Ovary (tissue), 10 donors: ENCODE measurements at places on chromosomes 2 and 18. TPM values are rescaled to one million over a fixed set of nuclear protein-coding genes. Genes with fewer than 3 reads are reported as not detected.

Gene LHCGR
- total RNA-seq: 1.7 TPM

Gene UBXN2A
- 14.2 TPM for total RNA-seq

Gene CFAP65
- total RNA-seq: 0.85 TPM

Gene GALR1
- total RNA-seq: not detected

Gene GPR55
- total RNA-seq: not detected

Gene MEIS1
- total RNA-seq: 80.4 TPM

Gene MBP
- total RNA-seq: 24.2 TPM

Gene CCDC102B
- 5.3 TPM for total RNA-seq

Gene CD8B2
- not detected for total RNA-seq

Gene CRYBA2
- not detected for total RNA-seq

Gene ELOA2
- total RNA-seq: not detected

Gene ARHGAP25
- total RNA-seq: 15.2 TPM

Gene PROKR1
- total RNA-seq: not detected

Gene FKBP7
- total RNA-seq: 37.1 TPM

Gene LYPD1
- 6.9 TPM for total RNA-seq

Gene AOX1
- 100 TPM for total RNA-seq

DNA sequence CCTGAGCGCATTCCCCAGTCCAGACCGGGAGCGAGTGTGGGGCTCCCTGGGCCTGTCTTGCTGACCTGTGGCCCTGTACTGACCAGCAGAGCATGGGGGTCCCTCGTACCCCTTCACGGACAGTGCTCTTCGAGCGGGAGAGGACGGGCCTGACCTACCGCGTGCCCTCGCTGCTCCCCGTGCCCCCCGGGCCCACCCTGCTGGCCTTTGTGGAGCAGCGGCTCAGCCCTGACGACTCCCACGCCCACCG lies 5.3 kb downstream of the NEU4 start:
- no peak for DNase-seq
- no peaks in the 10 kb centered on the region for H3K27me3 ChIP-seq
- H3K36me3 ChIP-seq: no peaks in the 10 kb centered on the region
- H3K4me1 ChIP-seq: no peaks in the 10 kb centered on the region

GRCh38 chr2:186927867-186928191 lies 78.9 kb upstream of the ZSWIM2 start:
- no peaks in the 10 kb centered on the region for H3K36me3 ChIP-seq
- no peak overlapping the region for H3K27ac ChIP-seq
- no peaks in the 10 kb centered on the region for H3K4me1 ChIP-seq
- DNase-seq: no peak
- H3K27me3 ChIP-seq: no peaks in the 10 kb centered on the region
- H3K4me3 ChIP-seq: no peak overlapping the region

GRCh38 chr2:203690117-203690431 lies 16.4 kb upstream of the CD28 start:
- DNase-seq: no peak
- no peak overlapping the region for H3K27ac ChIP-seq
- no peaks in the 10 kb centered on the region for H3K4me1 ChIP-seq
- no peak overlapping the region for H3K4me3 ChIP-seq
- no peaks in the 10 kb centered on the region for H3K27me3 ChIP-seq

DNA sequence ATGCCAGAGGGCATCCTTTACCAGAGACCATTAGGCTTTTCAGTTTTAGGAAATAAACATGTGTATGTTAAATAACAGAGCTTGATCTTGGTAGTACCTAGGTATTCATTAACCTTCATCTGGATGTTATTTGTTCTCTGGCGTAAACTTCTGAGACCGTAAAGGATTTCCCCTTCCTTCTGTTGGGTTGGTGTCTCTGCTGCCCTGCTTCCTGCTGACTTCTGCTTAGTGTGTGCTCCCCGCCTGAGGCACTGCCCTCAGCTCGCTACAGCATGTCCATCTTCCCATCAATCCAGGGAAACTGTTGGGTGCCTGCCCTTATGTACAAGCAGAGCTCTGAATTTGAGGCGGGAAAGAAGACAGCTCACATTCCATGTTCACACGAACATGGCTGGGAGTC lies 177.9 kb downstream of the TPGS2 start:
- no peak overlapping the region for H3K27ac ChIP-seq
- H3K36me3 ChIP-seq: no peaks in the 10 kb centered on the region
- H3K4me3 ChIP-seq: no peak overlapping the region
- no peaks in the 10 kb centered on the region for H3K4me1 ChIP-seq
- no peaks in the 10 kb centered on the region for H3K27me3 ChIP-seq

DNA sequence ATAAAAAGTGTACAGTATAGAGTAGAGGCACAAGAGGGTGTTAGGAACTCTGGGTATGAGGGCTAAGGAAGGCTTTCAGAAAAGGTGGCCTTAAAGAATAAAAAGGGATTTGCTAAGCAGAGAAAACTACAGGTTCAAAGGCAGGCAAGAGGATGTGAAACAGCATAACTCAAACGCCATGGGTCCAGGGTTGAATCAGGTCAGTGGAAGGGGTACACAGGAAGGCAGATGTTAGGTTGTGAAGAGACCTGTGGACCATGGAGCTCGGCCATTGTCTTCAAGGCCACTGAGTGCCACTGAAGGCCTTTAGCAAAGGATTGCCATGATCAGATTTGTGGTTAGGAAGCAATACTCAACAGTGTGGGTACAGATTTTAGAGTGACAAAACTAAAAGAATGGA lies 108.2 kb upstream of the FAM98A start:
- no peak overlapping the region for H3K27ac ChIP-seq
- no peaks in the 10 kb centered on the region for H3K36me3 ChIP-seq
- H3K4me1 ChIP-seq: no peaks in the 10 kb centered on the region
- H3K4me3 ChIP-seq: no peak overlapping the region

DNA sequence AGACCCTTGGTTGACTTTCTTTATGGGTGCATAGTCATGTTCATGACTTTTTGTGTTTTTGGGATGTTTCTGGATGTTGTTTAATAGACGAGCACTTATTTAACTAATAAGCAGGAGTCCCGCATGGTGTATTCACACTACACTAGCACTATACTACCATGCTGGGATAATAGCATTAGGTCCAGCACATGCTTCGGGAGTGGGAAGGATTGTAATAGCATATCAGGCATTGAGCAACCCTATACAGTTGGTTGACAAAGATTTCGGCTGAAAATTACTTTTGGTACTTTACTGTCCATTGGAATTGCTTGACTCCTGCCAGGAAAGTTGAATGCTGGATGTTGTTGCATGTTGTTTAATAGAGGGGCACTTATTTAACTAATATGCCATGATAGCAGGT lies 2.8 kb downstream of the SH3RF3 start:
- peaks cover 2% of the 10 kb centered on the region for H3K4me1 ChIP-seq
- DNase-seq: no peak
- H3K4me3 ChIP-seq: no peak overlapping the region
- no peaks in the 10 kb centered on the region for H3K27me3 ChIP-seq

GRCh38 chr2:63048367-63049171 lies 2.1 kb upstream of the OTX1 start:
- no peak for DNase-seq
- no peaks in the 10 kb centered on the region for H3K27me3 ChIP-seq
- peaks cover 10% of the 10 kb centered on the region for H3K4me1 ChIP-seq
- H3K27ac ChIP-seq: no peak overlapping the region

DNA sequence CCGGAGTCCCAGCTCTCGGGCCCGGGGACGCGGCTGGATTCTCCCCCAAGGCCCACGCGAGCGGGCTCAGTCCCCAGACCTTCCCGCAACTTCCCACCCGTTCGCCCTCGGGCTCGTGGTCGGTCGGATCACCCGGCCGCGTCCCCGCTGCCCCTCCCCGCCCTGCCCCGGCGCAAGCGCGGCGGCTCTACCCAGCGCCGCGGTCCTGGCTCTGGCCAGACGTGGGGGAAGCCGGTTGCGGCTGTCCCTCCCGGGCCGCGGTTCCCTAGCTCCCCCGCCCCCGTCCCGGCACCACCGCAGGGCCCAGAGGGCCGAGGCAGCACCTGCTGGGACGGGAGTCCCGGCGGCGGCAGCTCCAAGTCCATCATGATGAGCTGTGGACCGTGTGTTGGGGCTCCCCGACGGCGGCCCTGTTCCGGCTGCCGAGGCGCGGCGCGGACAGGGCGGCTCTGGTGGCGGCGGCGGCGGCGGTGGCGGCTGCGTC lies 276 bp downstream of the NFE2L2 start:
- H3K27me3 ChIP-seq: no peaks in the 10 kb centered on the region
- peak overlapping the region; percentile 100 for H3K4me3 ChIP-seq
- no peaks in the 10 kb centered on the region for H3K36me3 ChIP-seq
- peak overlapping the region; percentile 100 for H3K27ac ChIP-seq
- peaks cover 7% of the 10 kb centered on the region for H3K4me1 ChIP-seq

DNA sequence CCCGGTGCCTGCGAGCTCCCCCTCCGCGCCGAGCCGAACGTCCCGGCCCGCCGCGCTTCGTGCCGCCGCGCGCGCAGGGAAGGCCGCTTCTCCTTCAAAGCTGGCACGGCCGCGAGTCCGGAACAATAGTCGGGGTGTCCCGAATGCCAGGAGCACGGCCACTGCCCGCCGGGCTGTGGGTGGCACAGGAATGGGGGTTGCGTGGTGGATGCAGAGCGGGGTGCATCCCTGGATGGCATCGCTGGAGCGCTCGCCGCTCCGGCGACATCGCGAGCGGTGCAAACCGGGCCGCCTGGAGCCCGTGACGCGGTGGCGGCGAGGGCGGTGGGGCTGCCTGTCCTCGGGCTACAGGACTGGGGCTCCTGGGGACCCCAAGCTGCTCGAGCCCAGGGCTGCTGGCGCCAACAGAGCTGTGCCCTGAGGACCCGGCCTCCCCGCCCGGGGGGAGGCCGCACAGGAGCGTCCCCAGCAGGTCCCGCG lies 1.1 kb upstream of the SATB2 start:
- H3K27me3 ChIP-seq: peaks cover 3% of the 10 kb centered on the region
- DNase-seq: no peak
- peak overlapping the region; percentile 92 for H3K4me3 ChIP-seq
- H3K4me1 ChIP-seq: peaks cover 21% of the 10 kb centered on the region
- no peaks in the 10 kb centered on the region for H3K36me3 ChIP-seq

- H3K4me1 ChIP-seq: peaks cover under 1% of the 10 kb centered on the region
- no peaks in the 10 kb centered on the region for H3K36me3 ChIP-seq
- DNase-seq: no peak
- H3K27ac ChIP-seq: no peak overlapping the region
Measured at GRCh38 chr18:75201282-75202270, 7.4 kb downstream of the PTGR3 start.

- H3K27ac ChIP-seq: no peak overlapping the region
- H3K27me3 ChIP-seq: no peaks in the 10 kb centered on the region
- no peak for DNase-seq
- no peaks in the 10 kb centered on the region for H3K4me1 ChIP-seq
Measured at GRCh38 chr18:13576598-13576997, 149.8 kb downstream of the FAM210A start.

- no peaks in the 10 kb centered on the region for H3K27me3 ChIP-seq
- H3K4me3 ChIP-seq: no peak overlapping the region
- no peaks in the 10 kb centered on the region for H3K4me1 ChIP-seq
Measured at GRCh38 chr2:144114760-144115159, 405.2 kb downstream of the ZEB2 start.

- peak; percentile 78 for DNase-seq
- H3K4me1 ChIP-seq: peaks cover 2% of the 10 kb centered on the region
- H3K4me3 ChIP-seq: no peak overlapping the region
- no peak overlapping the region for H3K27ac ChIP-seq
Measured at GRCh38 chr2:1550658-1551316, 137.5 kb downstream of the TPO start.

GRCh38 chr2:65228263-65228750 lies 676 bp downstream of the ACTR2 start:
- H3K4me1 ChIP-seq: peaks cover 3% of the 10 kb centered on the region
- H3K27me3 ChIP-seq: no peaks in the 10 kb centered on the region
- H3K27ac ChIP-seq: peak overlapping the region; percentile 36
- peak overlapping the region; percentile 59 for H3K4me3 ChIP-seq
- H3K36me3 ChIP-seq: no peaks in the 10 kb centered on the region

DNA sequence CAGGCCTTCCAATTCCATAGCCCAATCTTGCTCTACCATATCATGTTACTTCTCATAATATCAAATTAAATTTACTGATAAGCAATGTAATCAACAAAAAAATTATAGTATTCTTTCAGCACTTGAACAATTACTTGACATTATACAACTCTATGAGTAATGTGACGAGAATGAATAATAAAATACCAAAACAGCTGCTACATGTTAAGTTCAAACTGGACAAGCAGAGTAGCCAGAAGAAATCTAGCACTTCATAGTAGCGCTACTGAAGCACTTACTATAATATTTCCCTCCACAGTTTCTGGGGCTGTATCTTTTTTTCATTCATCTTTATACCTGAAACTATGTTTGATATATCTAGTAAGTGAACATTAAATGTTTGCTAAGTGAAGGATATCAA lies 14.9 kb downstream of the PPP3R1 start:
- H3K4me3 ChIP-seq: no peak overlapping the region
- peaks cover 19% of the 10 kb centered on the region for H3K4me1 ChIP-seq
- no peaks in the 10 kb centered on the region for H3K27me3 ChIP-seq
- no peak overlapping the region for H3K27ac ChIP-seq
- no peaks in the 10 kb centered on the region for H3K36me3 ChIP-seq

- H3K36me3 ChIP-seq: no peaks in the 10 kb centered on the region
- no peak overlapping the region for H3K4me3 ChIP-seq
- no peaks in the 10 kb centered on the region for H3K4me1 ChIP-seq
- no peak for DNase-seq
Measured at GRCh38 chr2:71743995-71744675, 290.8 kb downstream of the DYSF start.

DNA sequence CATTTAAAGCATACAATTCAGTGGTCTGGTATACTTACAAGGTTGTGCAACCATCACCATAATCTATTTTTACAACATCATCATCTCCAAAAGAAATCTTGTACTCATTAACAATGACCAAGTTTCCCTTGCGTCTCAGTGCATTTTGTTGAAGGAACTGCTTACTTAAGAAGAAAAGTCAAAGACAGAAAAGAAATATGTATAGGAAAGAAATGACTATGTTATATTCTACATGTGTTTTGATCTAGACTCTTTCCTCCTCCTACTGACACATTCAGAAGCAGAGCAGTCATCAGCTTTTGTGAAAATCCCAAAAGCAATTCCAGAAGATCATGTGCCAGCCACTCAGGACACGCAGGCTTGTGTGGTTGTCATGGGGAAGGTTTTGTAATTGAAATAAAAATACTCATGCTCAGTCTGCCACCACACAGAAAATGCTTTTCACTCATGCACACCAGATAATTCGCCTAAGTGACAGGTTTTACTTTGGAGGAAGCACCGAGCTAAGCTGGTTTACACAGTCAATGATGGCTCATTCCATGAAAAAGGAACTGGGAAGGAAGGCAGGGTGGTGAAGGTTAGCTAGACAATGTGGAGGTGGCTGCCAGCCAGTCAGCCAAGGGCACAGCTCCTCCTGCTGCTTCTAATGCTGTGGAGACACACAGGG lies 158.5 kb upstream of the REV1 start:
- no peak for DNase-seq
- peaks cover 7% of the 10 kb centered on the region for H3K4me1 ChIP-seq
- no peaks in the 10 kb centered on the region for H3K27me3 ChIP-seq
- H3K36me3 ChIP-seq: no peaks in the 10 kb centered on the region
- H3K27ac ChIP-seq: peak overlapping the region; percentile 16
